Activated naive CD8-positive, alpha-beta T cell treated with anti-CD3 and anti-CD28 coated beads, Interleukin-2, amount 10 ng/mL, durations not matched to agents 7 days and 5 days (primary cell): ENCODE measurements at places on chromosomes 13 and 19. TPM values are rescaled to one million over a fixed set of nuclear protein-coding genes. Genes with fewer than 3 reads are reported as not detected.

ZC3H4 gene
- 86.0 TPM for total RNA-seq

CATSPERD gene
- not detected for total RNA-seq

RNF113B gene
- total RNA-seq, result not detected

OR4F17 gene
- not detected for total RNA-seq

ATP4B gene
- not detected for total RNA-seq

INAFM1 gene
- 15.4 TPM for total RNA-seq
